ENCODE measurements at places on chromosomes 4 and X. TPM values are rescaled to one million over a fixed set of nuclear protein-coding genes. Genes with fewer than 3 reads are reported as not detected.

The NPFFR2 gene
- not detected for total RNA-seq

The STS gene
- 2.1 TPM for total RNA-seq

The NDP gene
- not detected for total RNA-seq

The CXCL11 gene
- 0.13 TPM for total RNA-seq

The COX7B2 gene
- total RNA-seq: not detected

The PNMA6F gene
- not detected for total RNA-seq

The NAT8L gene
- total RNA-seq: 0.65 TPM

The AFP gene
- not detected for total RNA-seq

The SPANXN3 gene
- not detected for total RNA-seq

The GASK1B gene
- not detected for total RNA-seq

The HMX1 gene
- not detected for total RNA-seq

The TSR2 gene
- total RNA-seq: 52.4 TPM

The GSX2 gene
- not detected for total RNA-seq

The DSPP gene
- total RNA-seq: not detected

The RBM46 gene
- not detected for total RNA-seq

The PRSS12 gene
- not detected for total RNA-seq

The GPRASP2 gene
- total RNA-seq: 0.52 TPM

The UGT2B7 gene
- not detected for total RNA-seq

The MAPK10 gene
- total RNA-seq: not detected

The PABPC5 gene
- not detected for total RNA-seq

The PAGE2B gene
- not detected for total RNA-seq

The CD38 gene
- 26.3 TPM for total RNA-seq

The LUZP4 gene
- total RNA-seq: not detected

The STAP1 gene
- 1.0 TPM for total RNA-seq
